ENCODE measurements at places on chromosomes 4 and X.

DNA sequence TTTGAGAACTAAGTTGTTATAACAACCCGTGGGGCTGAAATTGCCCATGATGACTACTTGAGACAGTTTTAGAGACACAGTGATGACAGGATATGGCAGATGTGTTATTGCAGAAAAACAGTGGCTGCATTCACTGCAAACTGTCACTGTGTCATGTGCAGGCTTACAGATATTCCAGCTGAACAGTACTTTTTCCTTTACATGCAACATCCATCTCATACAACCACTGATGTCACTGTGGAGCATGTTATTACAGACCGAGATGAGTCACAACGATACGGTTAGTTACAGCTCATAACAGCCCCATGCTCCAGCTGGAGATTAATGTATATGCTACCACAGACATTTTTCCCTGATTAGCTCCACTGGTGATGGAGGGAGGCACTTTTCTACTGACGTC lies 207.4 kb downstream of the TMA16 start:
- DNase-seq, result no peak

- no peak for DNase-seq
Observed at GRCh38 chr4:98997166-98997565, 1.6 kb downstream of the METAP1 start.

- DNase-seq, result no peak
Observed at GRCh38 chr4:108651014-108651791, 804 bp downstream of the OSTC start.

GRCh38 chr4:185120631-185120946 lies 22.5 kb upstream of the SLC25A4 start:
- DNase-seq, result no peak

DNA sequence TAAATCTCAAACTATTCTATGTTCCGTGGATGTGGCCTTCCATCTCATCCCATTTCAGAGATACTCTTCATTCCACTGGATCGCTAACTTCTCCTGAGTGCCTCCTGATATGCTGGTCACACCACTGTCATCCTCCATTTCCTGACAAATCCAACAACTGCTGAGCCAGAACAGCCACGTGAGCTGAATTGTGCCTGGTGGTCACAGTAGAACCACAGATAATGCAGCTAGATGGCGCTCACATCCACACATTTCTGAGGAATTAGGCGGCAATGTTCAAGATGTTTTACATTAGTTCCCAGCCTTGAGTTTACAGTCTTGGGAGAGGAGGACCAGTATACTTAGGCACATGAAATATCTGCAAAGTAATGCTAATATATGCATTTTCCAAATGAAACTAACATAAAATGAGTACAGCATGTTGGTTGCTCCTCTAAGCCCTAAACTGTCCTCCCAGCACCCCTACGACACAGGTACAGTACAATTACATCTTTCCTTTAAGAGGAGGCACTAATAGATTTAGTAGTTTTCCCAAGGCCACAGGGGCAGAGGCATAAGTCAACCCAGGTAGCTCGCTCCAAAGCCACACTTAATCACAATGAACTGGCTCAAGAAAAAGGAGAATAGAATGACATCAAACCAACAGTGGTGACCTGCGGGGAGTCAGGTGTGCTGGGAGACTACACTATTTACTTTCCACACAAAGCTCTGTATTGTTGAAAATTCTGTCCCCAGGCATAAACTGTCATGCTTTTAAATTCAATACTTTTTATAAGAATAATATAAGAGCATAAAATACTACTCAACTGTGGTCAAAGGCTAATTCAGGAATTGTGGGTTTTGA lies 134.2 kb downstream of the CHIC2 start:
- peak; percentile 14 for DNase-seq

DNA sequence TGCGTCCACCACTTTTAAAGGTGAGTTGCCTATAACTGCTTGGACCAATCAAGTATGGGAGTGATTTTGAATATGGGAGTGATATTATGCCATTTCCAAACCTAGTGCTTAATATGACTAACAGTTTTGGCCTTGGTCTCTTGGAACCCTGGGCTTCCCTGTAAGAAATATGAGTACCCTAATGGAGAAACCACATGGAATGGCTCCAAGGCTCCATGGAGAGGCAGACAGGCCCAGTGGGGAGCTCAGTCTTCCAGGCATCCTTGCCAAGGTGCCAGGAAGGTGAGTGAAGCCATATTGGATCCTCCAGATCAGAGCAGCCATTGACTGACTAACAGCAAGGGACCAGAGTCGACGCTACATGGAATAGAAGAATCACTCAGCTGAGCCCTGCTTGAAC lies 53.2 kb downstream of the MAML3 start:
- no peak for DNase-seq

- DNase-seq, result no peak
Observed at GRCh38 chr4:26751838-26752237, 108.8 kb upstream of the STIM2 start.

- no peak for DNase-seq
Observed at GRCh38 chr4:135244056-135244455, 1042.5 kb upstream of the PABPC4L start.

DNA sequence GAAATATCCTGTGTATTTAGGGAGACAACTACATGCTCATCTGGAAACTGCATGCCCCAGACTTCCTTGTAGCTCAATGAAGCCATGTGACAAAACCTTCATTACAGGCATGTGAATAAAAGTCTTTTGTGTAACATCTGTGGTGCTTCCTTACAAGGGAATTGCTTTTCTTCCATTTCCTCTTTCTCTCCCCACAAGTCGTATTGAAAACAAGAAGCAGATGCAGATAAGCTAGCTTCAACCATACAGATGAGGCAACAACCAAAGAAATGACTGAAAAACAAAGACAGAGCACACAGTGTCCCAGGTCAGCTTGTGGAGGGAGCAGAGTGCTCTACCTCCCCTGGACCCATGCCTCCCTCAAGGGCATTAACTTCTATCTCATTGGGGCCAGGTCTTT lies 115.8 kb upstream of the INPP4B start:
- no peak for DNase-seq

GRCh38 chrX:51894697-51895336 lies 1.4 kb downstream of the MAGED1 start:
- DNase-seq, result peak; percentile 12

- no peak for DNase-seq
Observed at GRCh38 chr4:71290074-71290473, 48.7 kb upstream of the SLC4A4 start.

GRCh38 chr4:65344278-65344825 lies 325.9 kb downstream of the EPHA5 start:
- no peak for DNase-seq

DNA sequence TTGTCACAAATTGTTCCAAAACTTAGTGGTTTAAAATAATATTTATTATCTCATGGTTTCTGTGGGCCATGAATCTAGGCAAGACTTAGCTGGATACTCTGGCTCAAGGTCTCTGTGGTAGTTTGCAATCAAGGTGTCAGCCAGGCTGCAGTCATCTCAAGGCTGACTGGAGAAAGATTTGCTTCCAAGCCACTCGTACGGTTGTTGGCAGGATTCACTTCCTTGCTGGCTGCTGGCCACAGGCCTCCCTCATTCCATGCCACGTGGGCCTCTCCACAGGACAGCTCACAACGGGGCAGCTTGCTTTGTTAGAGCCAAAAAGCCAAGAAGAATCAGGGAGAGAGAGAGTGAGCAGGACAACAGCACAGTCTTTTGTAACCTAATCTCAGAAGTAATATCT lies 101.4 kb downstream of the WWC2 start:
- no peak for DNase-seq

GRCh38 chr4:183438458-183439113 lies 5.8 kb upstream of the CDKN2AIP start:
- no peak for DNase-seq

DNA sequence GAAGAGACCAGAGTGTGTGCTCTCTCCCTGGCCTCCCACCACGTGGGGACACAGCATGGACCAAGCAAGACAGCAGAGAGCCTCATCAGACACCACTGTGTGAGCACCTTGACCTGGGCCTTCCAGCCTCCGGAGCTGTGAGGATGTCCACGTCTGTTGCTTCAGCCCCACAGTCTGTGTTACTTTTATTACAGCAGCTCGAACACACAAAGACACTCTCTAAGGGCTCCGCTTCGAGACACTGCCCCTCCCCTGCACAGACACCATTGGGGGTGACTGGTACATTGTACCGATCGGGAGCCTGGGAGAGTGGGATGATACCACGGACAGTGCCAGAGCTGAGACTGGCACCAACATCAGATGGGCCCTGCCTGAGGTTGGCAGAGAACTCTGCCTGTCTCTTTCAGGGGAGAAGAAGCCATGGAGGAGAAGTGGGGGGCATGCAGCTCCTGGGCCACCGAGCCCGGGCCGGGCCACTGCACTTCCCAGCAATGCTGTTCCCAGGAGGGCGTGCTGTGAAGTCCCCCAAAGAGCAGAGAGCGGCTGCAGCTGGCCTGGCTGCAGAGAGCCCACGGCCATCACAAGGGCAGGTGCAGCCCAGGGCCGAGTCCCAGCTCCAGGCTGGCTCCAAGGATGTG lies 48.1 kb upstream of the HMX1 start:
- DNase-seq, result no peak

DNA sequence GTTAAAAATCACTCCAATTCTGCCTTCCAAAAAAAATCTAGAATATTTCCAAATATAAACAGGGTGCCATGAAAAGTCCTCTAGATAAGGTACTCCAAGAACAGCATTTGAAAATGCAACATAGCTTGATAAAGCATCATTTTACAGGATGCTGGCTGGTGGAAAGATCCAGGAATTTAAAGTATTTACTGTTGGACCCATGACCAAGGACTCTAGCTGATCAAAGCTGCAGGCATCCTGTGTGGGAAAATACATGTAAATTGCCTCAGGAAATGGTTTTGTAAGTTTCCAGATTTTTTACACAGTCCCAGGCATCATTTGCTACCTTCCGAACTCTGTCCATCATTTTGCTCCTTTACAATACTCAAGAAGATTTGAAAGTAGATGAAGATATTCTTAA lies 164.4 kb downstream of the GRIA3 start:
- no peak for DNase-seq

- no peak for DNase-seq
Observed at GRCh38 chr4:22556495-22556894, 40.6 kb upstream of the ADGRA3 start.

DNA sequence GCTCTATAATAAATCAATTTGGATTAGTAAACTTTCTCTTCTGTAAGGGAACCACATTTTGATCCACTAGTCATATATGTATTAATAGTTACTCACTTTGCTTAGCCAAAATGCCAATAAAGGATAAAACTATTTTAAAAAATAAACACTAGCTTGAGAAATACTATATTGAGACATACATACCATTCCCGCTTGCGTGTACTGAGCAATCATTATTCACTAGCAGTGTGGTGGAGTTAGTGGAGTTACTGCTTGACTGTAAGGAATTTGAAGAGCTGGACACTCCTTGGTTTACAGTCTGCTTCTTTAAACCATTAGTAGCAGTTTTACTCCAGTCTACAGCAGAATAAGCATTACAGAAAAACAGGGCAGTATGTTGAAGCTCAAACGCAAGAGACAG lies 10.8 kb upstream of the PHKA2 start:
- DNase-seq, result no peak

GRCh38 chr4:76067652-76068286 lies 6.7 kb upstream of the ART3 start:
- peak; percentile 67 for DNase-seq

DNA sequence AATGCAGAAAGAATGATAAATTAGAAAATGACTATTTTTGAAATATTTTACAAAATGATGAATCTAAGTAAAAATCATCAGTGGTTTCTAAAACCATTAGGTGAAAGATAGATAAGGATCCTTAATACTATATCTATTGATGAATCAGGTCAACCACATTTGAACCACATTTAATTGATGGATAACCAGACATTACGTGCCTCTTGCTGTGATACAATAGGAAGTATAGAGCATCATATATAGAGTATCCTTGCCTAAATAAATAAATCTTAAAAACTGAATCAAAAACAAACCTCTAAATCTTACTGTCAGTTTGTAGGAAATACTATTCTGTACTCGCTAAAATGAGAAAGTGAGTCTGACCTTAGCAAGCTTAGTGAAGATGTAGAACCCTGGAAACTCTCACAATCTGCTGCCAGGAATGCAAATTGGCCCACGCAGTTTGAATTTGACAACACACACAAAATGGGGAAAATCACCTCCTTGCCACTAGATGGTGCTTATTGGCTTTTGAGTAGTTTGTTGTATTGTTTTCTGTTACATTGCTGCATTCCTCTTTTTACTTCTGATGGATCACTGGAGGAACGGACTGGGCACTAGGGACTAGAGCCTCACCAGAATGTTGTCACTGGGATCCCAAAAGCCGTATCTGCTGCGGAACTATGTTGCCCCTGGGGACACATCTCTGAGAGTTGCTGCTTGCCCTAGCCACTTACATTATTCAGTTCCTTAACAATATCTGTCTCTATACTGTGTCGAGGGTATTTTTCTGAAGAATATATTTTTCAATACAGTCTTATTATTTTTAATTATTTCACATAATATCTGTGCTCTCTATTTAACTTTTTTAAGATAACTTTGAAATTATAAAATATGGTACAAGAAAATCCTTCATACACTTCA lies 25.4 kb upstream of the SLAIN2 start:
- no peak for DNase-seq

DNA sequence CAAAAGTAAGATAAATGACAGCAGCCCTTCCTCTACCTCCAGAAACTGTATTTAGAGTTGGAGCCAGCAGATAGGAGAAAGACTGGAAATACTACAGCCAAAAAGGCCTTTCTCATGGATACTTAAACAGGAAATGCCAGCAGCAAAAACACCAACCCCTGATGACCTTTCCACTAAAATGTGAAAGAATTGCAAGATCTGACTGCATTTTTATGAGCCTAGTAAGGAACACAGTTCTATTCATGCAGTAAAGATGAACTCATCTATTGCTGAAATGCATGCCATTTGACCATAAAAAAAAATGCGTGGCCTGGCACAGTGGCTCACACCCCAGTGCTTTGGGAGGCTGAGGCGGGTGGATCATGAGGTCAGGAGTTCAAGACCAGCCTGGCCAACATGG lies 19.9 kb downstream of the ABCG2 start:
- no peak for DNase-seq

DNA sequence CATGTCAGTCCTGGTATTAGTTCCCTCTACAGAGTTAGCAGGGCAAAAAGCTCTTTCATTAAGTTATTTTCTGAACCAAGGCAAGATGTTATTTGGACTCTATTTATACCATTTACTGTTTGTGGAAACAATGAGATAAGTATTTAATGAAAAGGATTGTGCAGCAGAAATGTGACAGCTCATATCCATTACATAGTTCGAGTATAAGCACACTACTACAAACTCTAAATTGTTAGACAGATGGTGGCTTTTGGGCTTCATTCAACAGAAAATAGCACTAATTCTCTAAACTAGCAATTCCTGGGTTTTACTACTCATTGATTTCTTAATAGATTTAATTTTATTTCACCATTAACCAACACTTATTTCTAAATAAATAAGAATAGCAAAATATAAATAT lies 95.2 kb upstream of the ANK2 start:
- DNase-seq, result no peak
